ENCODE measurements at places on chromosomes 11 and 22.

GRCh38 chr11:61666684-61667297 is 13.4 kb upstream of the DAGLA start:
- no peak for DNase-seq

DNA sequence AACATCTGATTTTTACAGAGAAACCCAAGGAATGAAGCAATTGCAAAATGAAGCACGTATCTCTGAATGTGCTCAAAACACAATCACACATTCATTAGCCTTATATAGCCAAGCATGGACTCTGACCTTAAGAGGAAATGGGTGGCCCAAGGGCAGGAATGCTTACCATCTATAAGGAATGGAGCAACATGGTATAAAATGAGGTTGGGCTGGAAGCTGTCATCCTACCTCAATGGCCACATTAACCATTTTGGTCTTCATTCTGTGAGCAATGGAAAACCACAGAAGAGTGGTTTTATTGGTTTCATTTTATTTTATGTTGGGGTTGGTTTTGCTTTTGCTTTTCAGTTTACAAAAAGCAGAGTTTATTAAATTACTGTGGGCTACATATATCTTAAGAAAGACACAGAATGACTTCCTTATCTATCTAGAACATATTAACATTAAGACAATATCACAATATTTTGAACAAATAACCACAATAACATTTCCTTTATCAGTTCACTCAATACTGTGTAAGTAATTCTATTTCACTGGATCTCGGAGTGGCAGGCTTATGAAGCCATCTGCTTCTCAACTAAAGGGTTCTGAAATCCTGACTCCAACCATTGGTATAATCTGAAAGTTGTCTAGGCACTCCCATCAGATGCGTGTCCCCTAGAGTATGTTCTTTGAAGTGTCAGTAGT is 10.8 kb upstream of the MS4A13 start:
- DNase-seq: no peak

GRCh38 chr11:104796301-104796700 is 102.0 kb downstream of the CASP12 start:
- DNase-seq: no peak

GRCh38 chr22:36830601-36831000 is 13.8 kb upstream of the PVALB start:
- no peak for DNase-seq

- no peak for DNase-seq
Observed at GRCh38 chr11:77127235-77127911, 673 bp upstream of the MYO7A start.

DNA sequence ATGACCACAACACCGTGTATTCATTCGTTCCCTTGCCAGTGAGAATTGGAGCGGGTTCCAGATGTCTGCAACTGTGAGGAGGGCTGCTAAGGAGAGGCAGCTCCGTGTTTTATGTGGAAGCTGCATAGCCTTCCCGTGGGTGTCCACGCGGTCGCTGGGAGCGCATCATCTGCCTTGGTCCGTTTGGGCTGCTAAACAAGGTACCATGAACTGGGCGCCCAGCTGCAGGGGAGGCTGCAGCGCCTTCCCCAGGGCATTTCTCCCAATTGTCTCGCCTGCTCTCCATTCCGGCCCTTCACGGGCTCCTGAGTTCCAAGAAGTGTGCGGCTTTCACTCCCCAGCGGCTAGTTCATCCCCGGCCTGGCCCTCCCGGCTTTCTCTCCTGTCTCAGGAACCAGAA is 1446.4 kb downstream of the TBC1D22A start:
- no peak for DNase-seq

DNA sequence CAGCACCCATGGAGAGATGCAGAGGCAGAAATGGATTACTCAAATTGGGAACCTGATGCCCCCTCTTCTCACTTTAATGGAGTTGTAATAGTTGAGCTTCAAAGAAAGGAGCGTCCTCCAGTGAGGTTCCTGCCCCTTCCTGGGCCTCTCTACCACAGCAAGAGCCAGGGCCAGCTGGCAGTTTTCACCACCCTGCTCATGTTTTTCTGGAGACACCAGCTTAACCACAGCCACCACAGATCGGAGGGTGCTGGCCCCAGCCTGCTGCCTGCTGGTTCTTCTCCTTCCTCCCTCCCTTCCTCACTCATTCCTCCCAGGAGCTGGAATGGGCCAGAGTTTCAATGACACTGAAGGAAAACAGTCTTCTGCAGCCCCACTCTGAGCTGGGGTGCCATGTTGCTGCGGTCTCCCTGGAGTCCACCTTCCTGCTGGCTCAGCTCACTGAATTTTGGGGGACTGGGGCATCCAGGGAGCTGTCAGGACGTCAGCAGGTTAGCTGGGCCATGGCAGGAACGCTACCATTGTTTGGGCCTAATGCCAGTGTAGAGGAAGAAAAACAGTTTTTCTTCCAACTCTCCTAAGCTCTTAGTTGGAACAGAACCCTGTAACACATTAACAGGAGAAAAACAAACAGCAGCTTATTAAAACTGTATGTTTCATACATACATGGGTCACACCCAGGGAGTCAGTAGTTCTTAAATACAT is 57.7 kb downstream of the TRAF6 start:
- no peak for DNase-seq

Measured in NCI-H1417 treated with DMSO at 0.1 percent for 48 hours (cell line).